ENCODE measurements at places on chromosomes 5 and 9.

GRCh38 chr9:106769331-106769730 is 93.6 kb upstream of the ZNF462 start:
- no peak for DNase-seq

GRCh38 chr5:125327676-125328075 is 581.2 kb upstream of the ZNF608 start:
- no peak for DNase-seq

DNA sequence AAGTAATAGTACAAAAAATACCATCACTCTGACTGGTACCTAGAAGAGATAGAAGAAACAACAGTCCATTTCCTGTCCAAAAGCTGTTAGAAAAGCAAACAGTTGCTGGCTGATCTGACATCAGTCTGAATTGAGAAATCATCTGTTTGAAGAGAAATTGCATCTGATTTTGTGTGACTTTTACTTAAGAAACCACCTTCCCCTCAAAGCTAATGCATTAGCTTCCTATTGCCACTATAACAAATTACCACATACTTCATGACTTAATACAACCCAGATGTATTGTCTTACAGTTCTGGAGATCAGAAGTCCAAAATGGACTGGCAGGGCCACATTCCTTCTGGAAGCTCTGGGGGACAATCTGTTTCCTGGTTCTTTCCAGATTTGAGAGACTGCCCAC is 385.9 kb upstream of the TLE4 start:
- DNase-seq = no peak

GRCh38 chr9:134536101-134536900 is 105.3 kb upstream of the COL5A1 start:
- DNase-seq = no peak

- no peak for DNase-seq
These were observed 118.0 kb upstream of the PHYKPL start for GRCh38 chr5:178350361-178351220.

DNA sequence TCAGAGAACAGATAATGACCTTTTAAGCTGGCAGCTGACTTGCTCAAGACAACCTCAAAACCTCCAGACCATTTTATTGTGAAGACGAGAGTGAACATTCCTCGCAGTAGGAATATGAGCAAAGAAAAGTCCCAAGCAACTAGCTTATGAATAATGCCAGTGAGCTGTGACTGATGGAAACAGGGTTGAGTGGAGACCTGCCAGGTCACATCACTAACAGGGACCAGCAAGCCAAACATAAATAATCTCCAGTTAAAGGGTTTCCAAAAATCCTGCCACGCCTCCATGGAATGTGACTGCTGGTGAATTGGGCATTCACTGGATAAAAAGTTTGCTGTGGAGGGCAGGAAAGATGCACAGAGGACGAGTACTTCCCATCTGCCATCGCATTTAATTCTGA is 185.4 kb downstream of the CRB2 start:
- DNase-seq = no peak

- DNase-seq = no peak
These were observed 119.5 kb upstream of the CTNND2 start for GRCh38 chr5:12023614-12024241.

- DNase-seq = no peak
These were observed 186.0 kb downstream of the GOLPH3 start for GRCh38 chr5:31987985-31988710.

- peak; percentile 4 for DNase-seq
These were observed 15.7 kb downstream of the TMEM8B start for GRCh38 chr9:35844628-35845270.

DNA sequence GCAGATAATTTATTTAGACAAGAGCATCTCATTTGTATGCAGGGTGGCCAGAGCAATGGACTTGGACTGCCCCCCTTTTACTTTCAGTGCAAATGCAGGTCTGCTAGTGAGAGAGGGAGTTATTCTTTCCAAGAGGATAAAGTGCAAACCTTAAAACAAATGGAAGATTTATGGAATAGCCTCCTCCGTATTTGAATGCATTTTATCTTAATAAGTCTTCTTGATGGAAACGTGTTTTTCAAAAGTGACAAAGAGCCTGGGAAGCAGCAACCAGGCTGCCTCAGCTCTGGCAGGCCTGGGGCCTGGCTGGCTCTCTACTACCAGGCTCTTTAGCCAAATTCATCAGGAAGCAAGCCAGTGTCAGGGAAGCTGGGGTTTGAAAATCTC is 6.8 kb downstream of the NR2F1 start:
- no peak for DNase-seq

GRCh38 chr5:39169081-39169480 is 50.3 kb downstream of the FYB1 start:
- DNase-seq = no peak

GRCh38 chr5:98109561-98110006 is 663.9 kb upstream of the RGMB start:
- no peak for DNase-seq

DNA sequence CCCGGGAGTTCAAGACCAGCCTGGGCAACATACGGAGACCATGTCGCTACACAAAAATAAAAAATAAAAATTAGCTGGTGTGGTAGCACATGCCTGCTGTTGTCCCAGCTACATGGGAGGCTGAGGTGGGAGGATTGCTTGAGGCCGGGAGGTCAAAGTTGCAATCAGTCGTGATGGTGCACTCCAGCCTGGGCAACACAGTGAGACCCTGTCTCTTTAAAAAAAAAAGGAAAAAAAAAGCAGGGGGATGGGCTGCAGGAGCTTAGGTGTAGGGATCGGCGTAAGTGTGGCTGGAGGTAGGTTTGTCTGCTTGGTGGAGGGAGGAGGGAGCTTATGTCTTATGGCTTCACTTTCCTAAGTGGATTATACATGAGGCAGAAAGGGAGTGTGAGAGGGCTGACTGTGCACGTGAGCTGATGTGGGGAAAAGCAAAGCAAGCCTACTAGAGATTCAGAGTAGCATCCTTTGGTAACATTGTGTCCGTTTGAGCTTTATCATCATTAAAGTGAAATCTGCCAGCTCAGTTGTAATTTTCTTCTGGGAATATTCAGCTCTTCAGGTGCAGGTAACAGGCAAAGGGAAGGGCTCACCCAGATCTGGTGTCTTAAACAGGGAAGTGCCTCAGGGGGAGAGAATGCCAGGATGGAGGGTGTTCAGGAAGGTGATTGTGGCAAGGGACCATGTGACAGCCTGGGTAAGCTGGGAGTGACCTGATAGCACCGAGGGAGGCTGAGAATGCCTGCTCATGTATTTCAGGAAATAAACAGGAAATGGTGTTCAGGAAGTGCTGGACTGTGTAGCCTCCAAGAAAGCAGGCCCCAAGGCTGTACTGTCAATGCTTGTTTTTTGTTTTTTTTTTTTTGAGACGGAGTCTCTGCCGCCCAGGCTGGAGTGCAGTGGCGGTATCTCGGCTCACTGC is 17.6 kb upstream of the SETX start:
- DNase-seq = no peak

DNA sequence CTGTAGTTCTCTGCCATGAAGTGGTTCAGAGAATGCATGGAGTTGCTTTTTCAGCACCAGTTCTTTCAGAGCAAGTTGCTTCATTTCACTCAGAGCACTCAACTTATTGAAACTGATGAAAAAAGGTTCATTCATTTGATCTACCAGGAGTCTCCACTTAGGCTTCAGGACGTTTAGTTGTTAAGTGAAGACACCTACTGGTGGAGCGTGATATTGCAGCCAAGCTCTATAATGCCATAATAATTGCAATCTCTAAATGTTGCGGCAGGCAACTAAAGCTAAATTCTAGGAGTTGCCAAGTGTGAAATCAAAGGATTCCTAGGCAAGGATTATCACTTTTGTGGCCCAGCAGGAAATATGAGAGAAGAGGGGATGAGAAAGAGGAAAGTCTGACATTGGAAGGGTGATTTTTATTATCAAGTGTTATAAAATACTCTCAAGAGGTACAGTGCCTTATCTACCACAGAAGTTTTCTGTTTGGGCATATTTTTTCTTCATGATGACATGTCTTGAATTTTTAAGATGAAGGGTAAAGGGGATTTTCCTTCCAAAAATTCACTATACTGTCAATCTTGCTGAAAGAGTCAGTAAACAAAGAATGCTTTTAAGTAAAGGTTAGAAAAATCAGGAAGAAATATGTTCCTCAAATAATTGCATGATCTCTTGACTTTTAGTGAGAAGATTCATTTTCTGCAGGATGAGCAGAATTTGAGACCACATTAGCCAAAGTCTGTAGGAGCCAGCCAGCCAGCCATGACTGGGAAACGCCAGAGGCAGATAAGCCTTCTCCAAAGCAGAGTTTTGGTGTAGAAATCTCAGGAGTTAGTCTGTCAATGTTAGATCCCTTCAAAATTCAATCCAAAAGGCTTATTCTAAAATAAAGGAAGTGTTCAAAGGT is 83.4 kb downstream of the SH3PXD2B start:
- no peak for DNase-seq

GRCh38 chr5:157449011-157449723 is 10.8 kb upstream of the NIPAL4 start:
- no peak for DNase-seq

DNA sequence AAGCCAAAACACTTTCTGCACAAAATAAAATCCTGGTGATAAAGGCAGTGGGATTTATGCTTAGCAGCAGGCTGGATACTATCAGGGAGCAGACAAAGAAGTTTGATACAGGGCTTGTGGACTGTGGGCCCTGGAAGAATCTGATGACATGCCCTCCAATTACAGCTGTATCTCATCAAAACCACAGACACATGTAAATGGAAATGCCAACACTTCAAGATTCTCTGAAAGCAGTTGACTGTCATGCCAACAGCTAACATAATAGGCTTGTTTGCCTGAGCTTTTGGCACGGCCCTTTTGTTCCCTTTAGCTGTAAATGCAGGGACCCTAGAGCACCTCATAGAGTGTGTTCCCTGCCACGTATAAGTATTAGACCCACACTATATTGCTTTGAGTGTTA is 114.4 kb downstream of the STK32A start:
- DNase-seq = no peak

DNA sequence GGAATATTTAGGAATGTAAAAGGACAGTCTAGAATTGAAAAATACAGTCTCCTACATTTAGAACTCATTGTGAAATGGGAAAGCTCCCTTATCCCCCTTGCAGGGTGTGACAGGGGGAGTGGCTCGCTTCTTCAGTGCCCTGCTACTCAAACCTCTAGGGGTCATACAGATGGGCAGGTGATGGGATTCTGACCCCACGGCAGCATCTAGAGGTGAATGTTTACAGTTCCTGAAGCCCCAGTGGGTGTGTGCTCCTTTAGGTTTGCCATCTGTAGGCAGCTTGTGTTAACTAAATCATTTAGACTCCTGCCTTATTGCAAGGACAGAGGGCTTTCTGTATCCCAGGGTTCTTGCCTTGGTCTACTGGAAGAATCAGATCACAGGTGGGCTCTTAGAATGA is 271.0 kb upstream of the MPDZ start:
- no peak for DNase-seq

- DNase-seq = no peak
These were observed 267.8 kb downstream of the MAT2B start for GRCh38 chr5:163773226-163773625.

DNA sequence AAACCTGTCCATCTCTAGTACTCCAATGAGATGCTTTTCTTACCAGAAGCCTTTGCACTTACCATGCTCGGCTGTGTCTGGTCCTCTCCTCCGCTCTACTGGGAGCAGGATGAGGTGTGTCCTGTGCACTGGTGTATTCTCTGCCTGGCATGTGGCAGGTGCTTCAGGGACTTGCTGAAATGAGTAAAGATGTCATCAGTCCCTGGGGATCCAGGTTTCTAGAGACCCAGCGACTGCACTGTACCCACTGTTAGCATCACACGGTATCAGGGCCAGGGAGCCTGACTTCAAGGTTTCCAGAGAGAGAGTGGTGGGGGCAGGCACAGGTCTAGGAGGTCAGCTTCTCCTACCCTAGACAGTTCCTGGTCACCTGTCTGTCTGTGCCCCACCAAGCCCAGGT is 10.5 kb downstream of the PTTG1 start:
- DNase-seq = no peak

- no peak for DNase-seq
These were observed 60.3 kb upstream of the EPB41L4A start for GRCh38 chr5:112479418-112479817.

DNA sequence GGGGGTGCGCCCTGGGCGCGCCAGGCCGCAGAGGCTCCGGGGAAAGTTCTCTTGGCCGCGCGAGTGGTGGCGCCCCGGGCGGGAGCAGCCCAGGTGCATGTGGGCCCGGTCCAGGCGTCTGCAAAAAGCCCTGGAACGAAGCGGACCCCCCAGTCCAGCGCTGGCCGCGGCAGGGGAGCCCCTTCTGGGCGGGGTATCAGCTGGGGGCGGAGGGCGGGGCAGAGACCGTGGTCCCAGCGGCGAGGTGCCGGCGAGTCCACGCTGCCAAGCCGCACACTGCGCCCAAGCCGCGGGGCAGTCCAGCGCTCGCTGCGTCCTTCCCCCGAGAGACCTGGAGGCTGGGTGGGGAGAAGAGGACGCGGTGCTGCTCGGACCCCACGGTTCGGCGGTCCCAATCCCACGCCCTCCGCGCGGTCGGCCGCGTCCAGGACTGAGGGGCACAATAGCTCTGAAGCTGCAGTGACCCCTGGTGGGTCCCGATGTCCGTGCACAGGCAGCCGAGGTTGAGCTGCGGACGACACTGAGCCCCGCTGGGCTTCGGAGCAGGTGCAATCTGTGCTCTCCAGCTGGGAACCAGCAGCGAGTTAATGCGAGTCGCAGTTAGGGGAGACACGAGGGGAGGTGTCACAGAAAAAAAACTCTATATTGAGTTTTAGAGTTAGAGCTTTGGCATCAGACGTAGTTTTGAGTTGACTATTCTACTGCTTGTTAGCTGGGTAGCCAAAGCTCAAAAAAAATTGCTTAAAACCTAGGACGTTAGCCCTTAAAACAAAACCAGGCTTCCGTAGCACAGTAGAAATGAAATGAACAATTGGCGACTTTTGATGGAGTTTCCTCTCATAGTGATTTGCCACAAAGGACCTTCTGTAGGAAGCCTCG is 1.1 kb upstream of the EPB41L4A start:
- DNase-seq = no peak

DNA sequence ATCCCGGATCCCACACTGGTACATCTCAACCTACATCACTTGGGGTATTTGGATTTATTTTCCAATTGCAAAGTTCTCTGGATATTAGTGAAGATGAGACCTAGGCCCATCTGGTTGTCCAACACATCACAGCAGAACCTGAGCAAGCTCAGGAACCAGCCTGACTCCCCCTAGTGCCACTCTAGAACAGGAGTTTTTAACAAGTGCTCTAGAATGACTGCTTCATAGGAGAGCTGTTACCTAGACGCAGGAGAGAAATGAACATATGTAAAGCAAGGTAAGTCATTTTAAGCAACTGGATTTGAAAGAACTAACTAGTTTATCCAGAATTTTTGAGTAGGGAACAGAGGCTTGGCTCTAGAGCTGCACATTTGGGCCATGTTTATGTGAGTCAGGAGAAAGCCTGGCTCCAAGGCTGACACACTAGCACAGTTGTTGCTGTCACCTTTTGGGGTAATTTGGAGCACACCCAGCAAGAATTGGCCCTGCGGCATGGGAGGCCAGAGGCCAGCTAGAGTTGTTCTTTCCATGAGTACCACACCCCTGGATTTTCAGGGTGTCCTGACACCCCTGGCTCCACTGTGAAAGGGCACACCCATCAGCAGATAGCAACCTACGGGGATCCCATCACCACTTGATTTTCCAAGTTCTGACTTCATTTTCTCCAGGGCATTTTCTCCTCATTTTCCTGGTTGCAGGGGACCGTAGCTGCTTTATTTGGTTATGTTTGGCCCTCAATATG is 110.9 kb upstream of the LPAR1 start:
- DNase-seq = no peak
